Fibroblast of skin of scalp (primary cell): ENCODE measurements at places on chromosomes 6 and 20.

- DNase-seq, result no peak
Observed at GRCh38 chr6:3756546-3756945, 5.0 kb upstream of the PXDC1 start.

- no peak for DNase-seq
Observed at GRCh38 chr20:38143238-38143645, 21.8 kb downstream of the TGM2 start.

GRCh38 chr20:32960849-32961731 is 43.1 kb downstream of the SUN5 start:
- no peak for DNase-seq

- no peak for DNase-seq
Observed at GRCh38 chr6:65803186-65803585, 96.2 kb upstream of the EYS start.

- no peak for DNase-seq
Observed at GRCh38 chr6:133854364-133855275, 34.3 kb upstream of the TCF21 start.

GRCh38 chr6:111841822-111842221 is 31.4 kb downstream of the FYN start:
- peak; percentile 82 for DNase-seq

- no peak for DNase-seq
Observed at GRCh38 chr20:41038878-41039404, 10.3 kb downstream of the TOP1 start.

GRCh38 chr20:8315639-8316573 is 183.8 kb downstream of the PLCB1 start:
- DNase-seq, result no peak

- DNase-seq, result no peak
Observed at GRCh38 chr6:147177286-147177685, 26.9 kb upstream of the STXBP5 start.

DNA sequence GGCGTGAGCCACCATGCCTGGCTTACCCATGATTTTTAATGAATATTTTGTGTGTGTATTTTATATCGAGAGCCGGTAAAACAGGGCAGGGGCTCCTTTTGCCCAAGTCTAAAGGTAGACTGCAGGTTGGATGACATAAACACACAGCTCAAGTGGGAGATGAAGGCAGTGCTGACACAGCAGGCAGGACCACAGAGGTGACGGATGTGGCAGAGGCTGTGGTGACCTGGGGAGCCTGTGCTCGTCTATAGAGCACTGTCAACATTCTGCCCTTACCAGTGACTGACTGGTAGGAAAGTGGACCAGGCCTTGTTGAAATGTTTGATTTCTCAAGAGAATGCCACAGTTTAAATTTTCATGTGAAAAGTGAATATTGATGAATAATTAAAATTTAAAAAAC is 137.5 kb downstream of the ZFP64 start:
- no peak for DNase-seq

DNA sequence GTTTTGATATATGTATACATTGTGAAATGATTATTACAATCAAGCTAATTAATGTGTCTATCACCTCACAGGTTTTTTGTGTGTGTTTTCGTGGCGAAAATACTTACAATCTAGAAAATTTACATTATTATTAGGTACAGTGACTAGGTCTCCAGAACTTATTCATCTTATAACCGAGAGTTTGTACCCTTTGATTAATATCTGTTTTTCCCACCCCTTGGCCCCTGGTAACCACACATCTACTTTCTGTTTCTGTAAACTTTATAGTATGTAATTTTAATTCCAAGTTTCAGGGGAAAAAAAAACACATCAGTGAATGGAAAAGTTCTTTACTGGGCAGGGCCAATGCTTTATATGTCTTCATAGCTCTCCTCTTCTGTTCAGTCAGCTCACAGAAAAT is 131.4 kb downstream of the LMBRD1 start:
- no peak for DNase-seq

GRCh38 chr6:96649926-96650325 is 87.0 kb downstream of the FHL5 start:
- no peak for DNase-seq

- DNase-seq, result peak; percentile 32
Observed at GRCh38 chr20:58246346-58246745, 17.9 kb upstream of the ANKRD60 start.

- DNase-seq, result no peak
Observed at GRCh38 chr6:43956478-43956877, 170.8 kb downstream of the MRPL14 start.

GRCh38 chr6:22754061-22754460 is 184.7 kb downstream of the HDGFL1 start:
- peak; percentile 66 for DNase-seq

- DNase-seq, result no peak
Observed at GRCh38 chr6:144262470-144263369, 22.4 kb upstream of the UTRN start.

- no peak for DNase-seq
Observed at GRCh38 chr20:35840421-35840820, 68.6 kb downstream of the PHF20 start.

- no peak for DNase-seq
Observed at GRCh38 chr6:11389977-11390376, 147.6 kb upstream of the TMEM170B start.

- DNase-seq, result no peak
Observed at GRCh38 chr6:122431780-122432179, 32.3 kb downstream of the HSF2 start.

- DNase-seq, result no peak
Observed at GRCh38 chr20:37749620-37750403, 56.0 kb downstream of the CTNNBL1 start.

DNA sequence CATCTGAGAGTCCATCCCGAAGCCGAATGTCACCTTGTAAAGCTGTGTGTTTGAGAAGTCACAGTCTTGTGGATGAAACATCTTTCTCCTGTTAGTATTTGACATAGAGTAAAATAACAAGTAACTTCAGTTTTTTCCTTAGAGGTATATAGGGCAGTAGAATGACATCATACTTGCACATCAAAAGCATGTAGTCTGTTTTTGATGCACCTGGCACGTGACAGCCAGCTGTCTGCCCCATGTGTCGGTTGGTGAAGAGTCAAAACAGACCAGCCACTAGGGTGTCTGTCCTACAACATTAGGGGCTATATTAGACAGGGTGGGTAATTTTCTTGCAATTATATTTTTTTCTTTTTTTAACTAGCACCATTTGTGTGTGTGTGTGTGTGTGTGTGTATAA is 70.2 kb downstream of the SNX9 start:
- no peak for DNase-seq

- peak; percentile 96 for DNase-seq
Observed at GRCh38 chr20:39849664-39850063, 839.4 kb downstream of the MAFB start.

- DNase-seq, result no peak
Observed at GRCh38 chr6:9131616-9132015, 696.3 kb upstream of the SLC35B3 start.

DNA sequence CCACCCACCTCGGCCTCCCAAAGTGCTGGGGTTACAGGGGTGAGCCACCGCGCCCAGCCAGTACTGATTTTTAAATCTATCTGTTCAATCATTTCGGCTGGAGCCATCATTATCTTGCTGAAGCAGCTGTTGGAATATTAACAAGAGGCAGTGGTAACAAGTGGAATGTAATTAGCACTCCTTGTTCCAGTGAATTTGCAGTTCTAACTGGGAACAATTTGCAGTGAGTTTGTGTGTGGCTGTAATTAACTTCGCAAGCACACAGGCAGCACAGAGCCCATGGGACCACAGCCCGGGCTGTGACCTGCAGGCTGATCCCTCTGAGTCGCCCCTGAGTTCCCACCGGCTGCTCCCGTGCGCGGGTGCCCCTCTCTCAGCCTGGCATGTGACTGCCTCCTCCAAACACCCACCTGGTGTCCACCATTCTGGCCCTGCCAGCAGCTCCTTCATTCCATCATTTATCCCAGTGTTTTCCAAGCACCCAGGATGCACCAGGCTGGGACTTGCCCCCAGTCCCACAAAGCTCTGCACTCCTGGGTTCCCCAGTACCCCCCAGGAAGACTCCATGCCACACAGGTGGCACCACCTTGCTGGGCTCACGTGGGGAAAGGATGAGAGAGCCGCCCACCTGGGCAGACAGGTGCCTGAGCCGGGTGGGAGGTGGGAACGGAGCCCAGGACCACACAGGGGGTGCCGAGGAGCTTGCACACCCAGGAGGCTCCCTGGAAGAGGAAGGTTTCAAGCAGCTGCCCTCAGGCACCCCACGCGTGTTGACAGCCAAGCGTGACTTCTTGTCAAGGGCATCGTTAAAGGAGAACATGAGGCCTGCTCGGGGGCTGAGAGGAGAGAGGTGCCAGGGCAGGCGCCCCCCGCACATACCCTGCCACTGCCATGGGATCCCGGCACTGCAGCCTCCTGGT is 75.2 kb downstream of the YTHDF1 start:
- no peak for DNase-seq

DNA sequence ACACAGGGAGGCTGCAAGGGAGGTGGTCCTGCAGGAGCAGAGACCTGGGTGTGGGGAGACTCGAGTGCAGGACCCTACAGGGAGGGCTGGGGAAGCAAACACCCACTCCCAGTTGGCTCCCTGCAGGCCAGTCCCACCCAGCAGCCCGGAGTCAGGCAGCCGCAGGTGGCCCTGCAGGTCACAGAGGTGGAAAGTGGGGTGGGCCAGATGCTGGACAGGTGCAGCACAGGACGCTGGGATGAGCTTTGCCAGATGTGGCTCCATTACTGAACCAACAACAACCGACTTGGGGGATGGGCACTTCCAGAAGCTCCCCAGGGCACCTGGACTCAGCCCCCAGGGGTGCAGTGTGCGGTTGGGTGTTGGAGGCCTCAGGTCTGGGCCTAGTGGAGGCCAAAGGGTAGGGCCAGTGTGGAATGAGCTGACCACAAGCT is 26.6 kb upstream of the MYT1 start:
- no peak for DNase-seq

DNA sequence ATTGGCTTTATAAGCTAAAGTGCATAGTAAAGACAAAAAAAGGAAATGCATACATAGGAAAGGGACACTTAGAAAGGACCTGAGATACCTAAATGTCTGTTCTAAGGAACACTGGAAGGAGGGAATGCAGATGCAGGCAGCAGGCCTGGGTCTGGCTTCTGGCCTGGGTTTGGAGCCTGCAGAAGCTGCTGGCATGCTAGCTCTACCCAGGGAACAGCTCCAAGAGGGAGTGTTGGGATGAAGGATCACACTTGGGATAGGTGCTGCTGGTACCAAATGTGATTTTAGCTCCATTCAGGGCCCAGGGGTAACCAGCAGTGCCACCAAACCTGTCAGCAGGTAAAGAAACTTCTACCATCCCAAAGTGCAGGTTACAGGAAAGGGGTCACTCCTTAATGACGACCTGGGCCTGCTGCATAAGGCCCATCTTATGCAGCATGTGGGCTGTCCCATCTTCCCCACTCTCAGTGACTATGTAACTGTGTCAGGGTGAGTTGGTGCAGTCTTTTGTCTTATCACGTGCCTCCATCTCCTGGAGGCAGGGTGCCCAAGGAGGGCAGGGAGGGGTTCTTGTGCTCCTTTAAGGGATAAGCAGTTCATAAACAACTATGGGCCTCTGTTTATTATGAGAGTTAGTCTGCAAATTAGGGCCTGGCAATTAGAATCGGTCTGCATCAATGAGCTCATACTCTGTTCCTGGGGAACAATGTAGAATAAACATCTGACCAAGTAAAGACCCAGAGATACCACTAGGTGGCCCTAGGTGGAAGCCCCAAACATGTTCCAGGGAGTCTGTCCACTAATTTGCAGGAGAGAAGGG is 26.9 kb downstream of the DDX27 start:
- peak; percentile 55 for DNase-seq

DNA sequence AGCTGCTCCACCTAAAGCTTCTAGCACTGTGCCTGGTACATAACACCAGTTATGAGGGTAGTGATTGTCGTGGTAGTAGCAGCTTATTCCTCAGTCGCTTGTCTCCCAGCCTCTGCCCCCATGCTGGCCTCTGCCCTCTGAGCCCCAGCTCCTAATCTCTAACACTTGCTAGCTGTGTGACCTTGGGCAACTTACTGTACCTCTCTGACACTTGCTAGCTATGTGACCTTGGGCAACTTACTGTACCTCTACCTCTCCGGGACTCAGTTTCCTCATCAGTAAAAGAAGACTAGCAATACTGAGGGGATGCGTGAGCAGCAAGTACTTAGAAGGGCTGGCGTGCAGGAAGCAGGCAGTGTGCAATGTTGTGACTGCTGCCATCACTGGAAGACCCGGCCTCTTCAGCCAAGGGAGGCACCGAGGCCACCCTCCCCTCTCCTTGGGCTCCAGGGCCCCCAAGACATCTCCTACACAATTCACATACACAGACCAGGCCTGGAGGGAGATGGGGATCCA is 9.9 kb downstream of the MDFI start:
- no peak for DNase-seq

DNA sequence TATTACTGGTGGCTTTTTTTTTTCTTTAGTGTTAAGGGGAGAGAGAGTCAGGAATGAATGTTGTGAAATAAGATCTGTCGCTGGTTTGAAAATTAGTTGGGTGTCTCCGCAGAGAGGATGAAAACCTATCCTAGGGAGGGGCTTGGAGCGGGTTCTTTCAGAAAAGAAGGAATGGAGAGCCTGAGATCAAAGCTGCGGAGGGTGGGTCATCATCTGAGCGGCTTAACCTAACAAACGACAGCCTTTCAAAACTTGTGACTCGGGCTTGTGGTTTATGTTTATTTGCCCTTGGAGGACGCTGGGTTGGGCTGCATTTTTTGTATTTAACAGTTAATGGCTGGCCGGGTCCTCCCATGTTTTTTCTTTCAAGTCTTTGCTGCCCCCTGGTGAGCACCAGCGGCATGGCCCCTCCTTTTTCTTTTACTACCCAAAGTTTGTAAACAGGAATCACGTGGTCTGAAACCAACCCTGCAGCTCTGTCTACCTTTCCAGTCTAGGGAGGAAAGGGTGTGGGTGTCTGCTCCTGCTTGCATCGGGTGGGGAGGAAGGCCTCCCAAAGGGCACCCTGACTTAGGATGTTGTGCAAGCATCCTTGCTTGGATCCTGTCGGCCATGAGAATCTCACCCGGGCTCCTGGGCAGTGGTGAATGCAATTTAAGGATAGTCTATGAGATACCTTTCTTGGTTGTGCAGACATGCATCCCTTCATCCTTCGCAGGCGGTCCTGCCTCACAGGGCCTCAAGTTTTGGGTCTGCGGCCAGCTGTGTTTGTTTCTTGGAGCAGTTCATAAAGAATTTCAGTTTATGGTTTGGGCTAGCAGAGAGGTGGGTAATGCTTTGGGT is 2.2 kb downstream of the PIM1 start:
- peak; percentile 95 for DNase-seq

DNA sequence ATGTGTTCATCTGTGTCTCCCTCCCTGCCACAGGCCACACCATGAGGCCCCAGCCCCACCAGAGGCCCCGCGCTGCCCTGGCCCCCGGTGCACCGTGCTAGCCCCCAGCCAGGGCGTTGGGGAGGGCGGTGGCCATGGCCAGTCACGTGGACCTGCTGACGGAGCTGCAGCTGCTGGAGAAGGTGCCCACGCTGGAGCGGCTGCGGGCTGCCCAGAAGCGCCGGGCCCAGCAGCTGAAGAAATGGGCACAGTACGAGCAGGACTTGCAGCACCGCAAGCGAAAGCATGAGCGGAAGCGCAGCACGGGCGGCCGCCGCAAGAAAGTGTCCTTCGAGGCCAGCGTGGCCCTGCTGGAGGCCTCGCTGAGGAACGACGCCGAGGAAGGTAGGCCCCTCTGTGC is 30.3 kb downstream of the PPP1R16B start:
- no peak for DNase-seq

GRCh38 chr6:167409079-167409478 is 84.2 kb downstream of the TTLL2 start:
- no peak for DNase-seq
